ENCODE measurements at places on chromosomes 1 and 21. TPM values are rescaled to one million over a fixed set of nuclear protein-coding genes. Genes with fewer than 3 reads are reported as not detected.

DNA sequence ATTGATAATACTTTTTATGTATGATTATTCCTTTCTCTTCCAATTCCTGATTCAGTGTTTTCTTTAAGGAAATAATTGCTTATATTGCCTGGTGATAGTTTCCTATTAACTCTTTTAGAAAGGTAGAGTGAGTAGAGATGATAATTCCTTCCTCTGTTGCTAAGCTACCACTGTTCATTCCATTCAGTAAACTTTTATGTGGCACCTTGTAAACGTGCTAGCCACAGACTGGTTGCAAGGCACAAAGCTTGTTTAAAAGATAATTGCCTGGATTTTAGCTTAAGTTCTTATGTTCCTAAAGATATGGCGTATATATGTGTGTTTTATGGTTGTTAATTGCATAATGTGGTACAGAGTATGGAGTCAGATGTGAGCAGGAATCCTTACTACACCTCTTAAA is 3.2 kb downstream of the ZFYVE9 start:
- DNase-seq: no peak

DNA sequence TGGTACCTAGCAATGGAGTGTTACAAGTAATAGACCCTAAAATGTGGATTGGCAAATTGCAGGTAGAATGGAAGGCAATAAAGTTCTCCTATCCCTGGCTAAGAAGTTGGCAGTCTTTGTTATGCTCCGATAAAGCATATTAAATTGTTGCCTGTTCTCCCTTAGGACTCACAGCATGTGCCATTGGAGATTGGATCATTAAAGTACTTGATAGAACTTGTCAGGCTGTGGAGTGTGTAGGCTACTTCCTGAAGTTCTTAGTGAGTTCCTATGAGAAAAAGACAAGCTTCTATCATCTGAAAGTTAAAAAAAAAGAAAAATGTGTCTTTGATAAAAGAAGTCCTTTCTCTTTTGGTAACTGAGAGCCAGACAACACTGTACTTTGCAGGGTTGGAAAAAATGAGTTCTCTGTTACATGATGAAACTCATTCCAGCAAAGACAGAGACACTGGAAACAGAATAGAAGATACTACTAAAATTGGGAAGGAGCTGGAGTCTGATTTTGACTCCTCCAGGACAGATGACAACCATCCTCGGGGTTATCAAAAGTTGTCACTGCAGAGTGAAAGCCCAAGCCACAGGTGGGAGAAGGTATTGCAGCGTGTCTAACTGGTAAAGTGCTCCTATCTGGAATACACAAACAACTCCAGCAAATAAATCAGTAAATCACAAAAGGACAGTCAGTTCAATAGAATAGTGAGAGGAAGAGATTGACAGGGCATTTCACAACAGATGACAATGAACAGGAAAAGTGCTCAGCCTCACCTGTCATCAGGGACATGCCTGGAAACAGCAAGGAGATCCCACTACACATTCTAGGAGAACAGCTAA is 87.5 kb upstream of the WDR26 start:
- no peak for DNase-seq

DNA sequence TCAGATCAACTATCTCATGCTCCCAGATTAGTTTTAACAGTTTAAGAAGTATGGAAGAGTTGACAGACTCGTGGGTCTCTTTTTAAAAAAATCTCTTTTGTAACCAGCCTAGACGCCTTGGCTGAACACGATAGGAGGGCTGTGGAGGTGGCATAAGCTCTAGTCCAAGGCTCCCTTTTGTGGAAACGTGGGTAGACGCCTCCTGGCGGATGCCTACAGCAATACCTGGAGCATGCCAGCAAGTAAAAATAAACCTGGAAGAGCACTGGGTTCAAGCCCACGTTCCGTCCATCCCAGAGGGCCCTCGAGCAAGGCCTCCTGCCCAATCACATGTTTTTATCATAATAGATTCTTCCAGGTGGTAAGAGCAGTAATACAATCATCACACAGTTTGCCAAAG is 87.9 kb downstream of the RGS7 start:
- no peak for DNase-seq

- DNase-seq: no peak
Observed at GRCh38 chr1:213891989-213892902, 95.5 kb upstream of the PROX1 start.

DNA sequence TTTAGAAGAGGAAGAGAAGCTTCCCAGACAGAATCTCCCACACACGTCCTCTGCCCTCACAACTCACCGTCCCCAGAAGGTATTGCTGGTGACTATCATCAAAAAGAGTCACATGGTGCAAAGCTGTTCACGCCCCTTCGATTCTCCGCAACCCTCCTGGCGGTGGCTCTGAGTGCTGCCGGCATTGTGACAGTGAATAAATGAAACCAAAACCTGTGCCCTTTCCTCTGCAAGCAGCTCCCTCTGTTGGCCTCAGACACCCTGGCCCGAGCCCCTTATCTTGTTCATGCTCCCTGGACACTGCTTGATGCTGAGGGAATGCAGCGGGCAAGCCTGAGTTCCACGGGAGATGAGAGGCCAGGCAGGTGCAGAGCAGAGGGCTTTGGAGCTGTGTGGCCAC is 510.3 kb downstream of the NPHP4 start:
- no peak for DNase-seq

- DNase-seq: no peak
Observed at GRCh38 chr21:14114251-14114650, 96.5 kb downstream of the LIPI start.

- DNase-seq: no peak
Observed at GRCh38 chr1:229557200-229557850, 1.2 kb downstream of the ABCB10 start.

The GRHL3 gene
- not detected for polyA plus RNA-seq

The PUM1 gene
- 59.4 TPM for polyA plus RNA-seq

The SLC45A1 gene
- polyA plus RNA-seq: 0.44 TPM

The CSF3R gene
- polyA plus RNA-seq: not detected

The CRYBG2 gene
- polyA plus RNA-seq: 0.44 TPM

The XPR1 gene
- 33.9 TPM for polyA plus RNA-seq

The RBP7 gene
- 0.50 TPM for polyA plus RNA-seq

The KHDRBS1 gene
- 24.1 TPM for polyA plus RNA-seq

The PRDM16 gene
- 0.01 TPM for polyA plus RNA-seq

The TENT5C gene
- 1.9 TPM for polyA plus RNA-seq
